Spinal cord (tissue), 10 donors: ENCODE measurements at places on chromosomes 7 and 10.
A peak's percentile ranks its signal among the peaks of the same experiment; 100 is the strongest.

DNA sequence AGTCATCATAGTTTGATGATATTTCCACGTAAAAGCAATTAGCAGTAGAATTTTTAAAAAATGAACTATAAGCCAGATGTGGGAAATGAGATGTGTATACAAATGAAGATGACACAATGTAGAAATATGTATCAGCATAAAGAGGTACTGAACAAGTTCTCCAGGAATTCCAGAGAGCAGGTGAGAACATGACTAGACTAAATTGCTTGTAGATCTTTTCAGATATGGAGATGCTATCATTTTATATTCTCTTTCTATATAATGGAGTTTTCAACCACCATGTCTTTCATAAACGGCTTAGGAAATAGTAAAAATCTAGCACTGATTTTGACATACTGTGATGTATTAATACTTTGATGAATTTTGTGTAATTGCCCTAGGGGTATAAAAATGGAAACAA lies 130.9 kb downstream of the SEMA3D start:
- no peaks in the 10 kb centered on the region for H3K36me3 ChIP-seq
- H3K4me1 ChIP-seq, result no peaks in the 10 kb centered on the region
- H3K27me3 ChIP-seq, result no peaks in the 10 kb centered on the region

GRCh38 chr10:484925-485661 lies 204.4 kb downstream of the DIP2C start:
- no peak for DNase-seq
- peaks cover 39% of the 10 kb centered on the region for H3K36me3 ChIP-seq
- H3K27me3 ChIP-seq, result no peaks in the 10 kb centered on the region
- H3K4me1 ChIP-seq, result peaks cover 73% of the 10 kb centered on the region
- H3K4me3 ChIP-seq, result peak overlapping the region; percentile 41
- peak overlapping the region; percentile 62 for H3K27ac ChIP-seq

DNA sequence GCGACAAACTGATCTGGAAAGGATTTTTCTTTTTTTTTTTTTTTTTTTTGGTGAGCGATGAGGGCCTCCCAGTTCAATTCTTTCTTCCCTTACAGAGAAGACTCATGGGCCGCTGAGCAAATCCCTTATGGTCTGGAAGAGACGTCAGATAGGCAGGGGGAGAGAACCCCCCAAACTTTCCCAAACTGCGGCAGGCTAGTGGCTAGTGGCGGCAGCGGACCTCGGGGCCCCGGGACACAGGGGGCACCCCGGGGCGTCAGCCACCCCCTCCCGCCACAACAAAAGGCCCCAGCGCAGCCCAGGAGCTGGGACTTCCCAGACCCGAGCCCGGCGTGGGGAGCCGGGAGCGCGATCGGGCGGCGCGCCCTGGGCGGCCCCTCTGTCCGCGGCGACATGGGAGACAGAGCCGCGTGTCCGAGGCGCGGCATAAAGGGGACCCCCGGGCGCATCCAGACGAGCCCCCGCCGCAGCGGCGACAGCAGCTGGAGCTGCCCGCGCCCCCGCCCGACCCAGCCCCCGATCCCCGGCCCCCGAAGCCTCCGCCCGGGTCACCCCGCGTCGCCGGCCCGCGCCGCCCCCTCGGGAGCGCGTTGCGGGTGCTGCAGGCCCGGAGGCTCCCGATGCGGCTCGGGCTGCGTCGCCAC lies 755 bp downstream of the FAM171A1 start:
- peaks cover 5% of the 10 kb centered on the region for H3K4me1 ChIP-seq
- H3K27me3 ChIP-seq, result no peaks in the 10 kb centered on the region
- peak overlapping the region; percentile 65 for H3K4me3 ChIP-seq
- H3K27ac ChIP-seq, result peak overlapping the region; percentile 75
- DNase-seq, result peak; percentile 73
- H3K36me3 ChIP-seq, result no peaks in the 10 kb centered on the region

DNA sequence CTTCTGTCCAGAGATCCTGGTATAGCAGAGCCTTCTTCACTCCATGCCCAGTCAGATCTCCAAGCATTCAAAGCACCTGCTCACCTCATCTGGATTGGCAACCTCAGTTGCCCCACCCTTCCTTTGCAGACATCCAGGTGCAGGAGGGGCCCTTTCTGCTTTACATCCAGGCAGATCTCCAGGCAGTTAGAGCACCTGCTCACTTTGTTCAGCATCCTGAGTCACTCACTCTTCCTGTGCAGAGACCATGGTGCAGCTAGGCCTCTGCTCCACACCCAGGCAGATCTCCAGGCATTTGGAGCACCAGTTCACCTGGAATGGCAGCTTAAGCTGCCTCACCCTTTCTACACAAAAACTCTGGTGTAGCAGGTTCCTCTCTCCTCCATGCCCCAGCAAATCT lies 153.1 kb downstream of the CDK14 start:
- no peak overlapping the region for H3K4me3 ChIP-seq
- no peaks in the 10 kb centered on the region for H3K36me3 ChIP-seq
- no peaks in the 10 kb centered on the region for H3K4me1 ChIP-seq
- no peaks in the 10 kb centered on the region for H3K27me3 ChIP-seq
- no peak overlapping the region for H3K27ac ChIP-seq
- DNase-seq, result no peak

DNA sequence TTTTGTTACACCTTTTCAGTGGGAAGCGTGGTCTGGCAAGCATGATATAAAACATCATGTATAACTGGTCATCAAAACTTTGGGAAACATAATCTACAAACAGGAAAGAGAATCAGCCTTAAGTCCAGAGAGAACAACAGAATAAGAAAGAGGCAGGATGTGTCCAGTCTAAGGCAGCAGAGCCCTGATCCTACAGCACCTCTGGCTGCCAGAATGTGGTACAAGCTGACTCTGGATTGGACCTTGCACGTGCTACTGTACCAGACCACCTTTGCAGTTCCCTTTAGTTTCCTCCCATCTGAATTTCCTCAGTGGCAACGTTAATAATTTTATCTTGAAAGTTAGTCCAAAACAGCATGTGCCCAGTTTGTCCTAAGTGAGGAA lies 824.6 kb upstream of the IGFBP3 start:
- no peaks in the 10 kb centered on the region for H3K27me3 ChIP-seq
- no peak overlapping the region for H3K4me3 ChIP-seq
- no peak overlapping the region for H3K27ac ChIP-seq
- DNase-seq, result no peak

GRCh38 chr7:73618538-73618937 lies 5.8 kb downstream of the MLXIPL start:
- peaks cover 8% of the 10 kb centered on the region for H3K4me1 ChIP-seq
- H3K27ac ChIP-seq, result no peak overlapping the region
- no peak for DNase-seq
- H3K4me3 ChIP-seq, result no peak overlapping the region
- no peaks in the 10 kb centered on the region for H3K36me3 ChIP-seq
- H3K27me3 ChIP-seq, result peaks cover 20% of the 10 kb centered on the region

GRCh38 chr7:129824291-129825208 lies 128.2 kb downstream of the UBE2H start:
- DNase-seq, result peak; percentile 78
- peak overlapping the region; percentile 81 for H3K4me3 ChIP-seq
- peaks cover 18% of the 10 kb centered on the region for H3K36me3 ChIP-seq

DNA sequence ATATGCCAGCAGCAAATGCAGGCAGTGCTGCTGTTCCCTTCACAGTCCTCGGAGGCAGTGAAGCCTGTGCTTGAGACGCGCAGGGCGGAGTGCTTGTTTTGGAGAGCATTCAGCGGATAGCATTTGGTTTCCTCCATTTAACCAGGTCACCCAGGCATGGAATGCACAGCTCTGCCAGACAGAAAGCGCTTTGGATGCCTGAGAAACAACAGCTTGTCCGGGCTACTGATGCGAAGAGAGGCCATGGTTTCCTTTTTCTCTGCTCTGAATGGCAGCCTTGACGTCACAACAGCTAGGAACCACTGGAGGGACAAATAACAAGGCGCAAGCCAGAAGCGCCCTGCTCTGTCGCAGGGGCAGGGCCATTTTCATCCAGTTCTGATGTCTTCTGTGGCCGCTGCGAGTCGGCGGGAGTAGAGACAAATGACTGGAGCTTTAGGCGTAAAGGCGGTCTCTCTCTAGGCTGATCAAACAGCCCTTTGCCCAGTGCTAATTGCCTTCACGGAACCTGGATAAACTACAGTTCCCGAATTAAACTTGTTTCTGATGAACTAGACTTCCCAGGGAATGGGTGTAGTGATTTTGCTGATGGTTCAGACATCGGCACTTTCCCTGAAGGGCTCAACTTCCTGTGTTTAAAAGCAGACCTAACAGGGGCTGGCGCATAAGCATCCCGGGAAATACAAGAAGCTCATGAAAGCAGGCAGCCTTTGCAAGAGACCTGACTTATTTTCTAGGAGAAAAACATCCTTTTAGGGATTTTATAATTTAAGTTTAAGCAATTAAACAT lies 187.6 kb upstream of the KLF14 start:
- H3K27me3 ChIP-seq, result no peaks in the 10 kb centered on the region
- H3K36me3 ChIP-seq, result peaks cover 2% of the 10 kb centered on the region
- peak overlapping the region; percentile 24 for H3K4me3 ChIP-seq
- peak; percentile 87 for DNase-seq
- H3K27ac ChIP-seq, result peak overlapping the region; percentile 89

GRCh38 chr10:48606530-48607355 lies 1.9 kb upstream of the ARHGAP22 start:
- H3K27me3 ChIP-seq, result peaks cover 8% of the 10 kb centered on the region
- H3K4me1 ChIP-seq, result peaks cover 21% of the 10 kb centered on the region
- H3K4me3 ChIP-seq, result no peak overlapping the region
- no peak overlapping the region for H3K27ac ChIP-seq
- no peak for DNase-seq

DNA sequence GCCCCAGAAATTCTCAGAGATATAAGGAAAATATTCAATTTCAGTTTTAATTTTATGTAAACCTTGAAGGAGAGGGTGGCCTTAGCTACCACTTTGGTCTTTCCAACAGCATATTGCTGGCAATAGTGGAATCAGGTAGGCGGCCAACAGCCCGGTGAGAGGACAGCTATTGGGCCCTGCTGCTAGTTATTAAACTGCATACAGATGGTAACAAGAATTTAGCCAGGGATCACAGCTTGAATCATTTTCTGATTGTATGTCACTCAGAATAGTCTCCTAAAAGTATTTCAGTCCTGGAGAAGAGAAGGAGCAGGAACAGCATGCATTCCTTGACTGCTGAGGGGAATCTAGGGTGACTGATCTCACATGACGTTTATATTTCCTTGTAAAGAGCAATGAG lies 261.4 kb upstream of the SMIM30 start:
- H3K27me3 ChIP-seq, result no peaks in the 10 kb centered on the region
- no peaks in the 10 kb centered on the region for H3K36me3 ChIP-seq
- no peak for DNase-seq

DNA sequence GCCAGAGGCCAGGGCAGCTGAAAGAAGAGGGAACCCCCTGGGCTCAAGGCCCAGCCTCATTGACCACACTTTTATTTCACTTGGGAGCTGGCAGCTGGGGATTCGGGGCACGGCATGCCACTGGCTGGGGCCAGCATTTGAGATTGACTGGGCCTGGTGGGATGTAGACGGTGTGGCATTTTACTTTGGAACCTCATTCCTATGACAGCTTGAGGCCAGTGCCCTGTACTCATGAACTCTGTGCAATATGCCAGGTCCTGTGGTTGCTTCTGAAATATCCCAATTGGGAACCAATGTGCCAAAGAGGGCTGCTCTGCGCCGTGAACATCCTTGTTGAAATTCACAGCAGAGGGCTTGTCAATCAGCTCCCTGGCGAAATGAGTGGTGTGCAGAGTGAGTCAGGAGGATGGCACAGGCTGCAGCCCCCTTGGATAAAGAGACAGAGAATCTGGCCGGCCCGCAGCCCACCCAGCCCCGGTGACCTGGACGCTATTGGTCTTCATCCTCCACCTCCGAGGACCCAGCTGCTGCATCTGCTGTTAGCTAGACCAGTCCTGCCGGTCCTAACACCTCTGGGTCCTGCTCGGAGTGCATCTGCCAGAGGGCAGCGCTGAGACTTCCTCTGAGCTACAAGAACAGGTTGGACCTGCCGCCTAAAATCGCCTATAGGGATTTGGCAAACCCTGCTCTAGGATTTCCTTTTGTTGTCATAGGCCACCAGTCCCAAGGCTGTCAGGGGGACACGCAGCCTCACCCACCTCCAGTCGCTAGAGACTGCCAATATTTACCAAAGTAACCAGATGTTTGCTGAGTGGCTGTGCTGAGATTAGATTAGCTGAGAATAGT lies 58.0 kb downstream of the PRKAG2 start:
- H3K4me3 ChIP-seq, result no peak overlapping the region
- peaks cover 1% of the 10 kb centered on the region for H3K27me3 ChIP-seq
- no peaks in the 10 kb centered on the region for H3K36me3 ChIP-seq
- no peak for DNase-seq
- no peak overlapping the region for H3K27ac ChIP-seq

- no peaks in the 10 kb centered on the region for H3K36me3 ChIP-seq
- H3K4me3 ChIP-seq, result no peak overlapping the region
- no peaks in the 10 kb centered on the region for H3K4me1 ChIP-seq
- no peak for DNase-seq
Measured at GRCh38 chr10:121049489-121049888, 198.3 kb downstream of the WDR11 start.

DNA sequence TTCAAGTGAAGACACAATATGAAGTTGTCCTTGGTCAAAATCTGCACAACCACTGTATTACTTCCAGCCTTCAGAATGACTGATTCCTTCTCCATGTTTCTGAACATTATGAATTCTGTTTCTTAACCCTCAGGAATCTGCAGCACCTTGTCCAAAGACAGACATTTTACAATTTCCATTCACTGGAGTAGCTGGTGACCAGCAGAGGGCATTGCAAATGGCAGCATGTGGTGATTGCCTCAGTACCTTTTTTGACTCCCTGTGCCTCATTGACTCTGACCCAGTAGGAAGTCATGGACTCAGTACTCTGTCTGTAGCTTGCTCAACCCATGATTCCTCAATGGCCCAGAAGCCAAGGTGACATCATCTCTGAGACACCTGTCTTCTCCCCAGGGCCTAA lies 879 bp upstream of the VPS41 start:
- H3K4me3 ChIP-seq, result no peak overlapping the region
- no peaks in the 10 kb centered on the region for H3K36me3 ChIP-seq
- no peak for DNase-seq
- H3K27me3 ChIP-seq, result no peaks in the 10 kb centered on the region
- no peak overlapping the region for H3K27ac ChIP-seq

GRCh38 chr7:146720195-146720594 lies 603.6 kb downstream of the CNTNAP2 start:
- no peak overlapping the region for H3K4me3 ChIP-seq
- H3K27me3 ChIP-seq, result no peaks in the 10 kb centered on the region
- DNase-seq, result no peak
- H3K36me3 ChIP-seq, result no peaks in the 10 kb centered on the region

GRCh38 chr10:77533887-77534278 lies 103.7 kb downstream of the KCNMA1 start:
- no peaks in the 10 kb centered on the region for H3K27me3 ChIP-seq
- H3K27ac ChIP-seq, result no peak overlapping the region
- no peak overlapping the region for H3K4me3 ChIP-seq
- no peak for DNase-seq

DNA sequence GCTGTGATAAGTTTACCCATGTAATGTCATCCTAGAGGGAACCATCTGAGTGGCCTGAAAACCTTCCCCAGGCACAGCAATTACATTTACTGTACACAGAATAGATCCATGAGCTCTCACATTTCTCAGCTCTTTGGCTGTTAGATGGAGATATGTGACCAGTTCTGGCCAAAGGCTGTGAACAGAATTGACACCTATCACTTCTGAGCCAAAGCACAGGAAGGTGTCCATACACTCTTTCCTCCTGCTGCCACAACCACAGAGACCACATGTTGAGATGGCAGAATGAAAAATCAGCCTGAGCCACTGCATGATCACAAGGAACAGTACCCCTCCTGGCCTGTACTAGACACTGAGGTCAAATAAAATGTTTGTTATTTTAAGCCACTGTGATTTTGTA lies 44.3 kb upstream of the ATOH7 start:
- no peaks in the 10 kb centered on the region for H3K27me3 ChIP-seq
- H3K27ac ChIP-seq, result no peak overlapping the region
- no peaks in the 10 kb centered on the region for H3K4me1 ChIP-seq
- DNase-seq, result no peak
- H3K36me3 ChIP-seq, result no peaks in the 10 kb centered on the region
